ENCODE measurements at places on chromosomes 11 and 22.

- peak; percentile 69 for DNase-seq
These were observed 857.0 kb downstream of the KCNA4 start for GRCh38 chr11:29159552-29160465.

DNA sequence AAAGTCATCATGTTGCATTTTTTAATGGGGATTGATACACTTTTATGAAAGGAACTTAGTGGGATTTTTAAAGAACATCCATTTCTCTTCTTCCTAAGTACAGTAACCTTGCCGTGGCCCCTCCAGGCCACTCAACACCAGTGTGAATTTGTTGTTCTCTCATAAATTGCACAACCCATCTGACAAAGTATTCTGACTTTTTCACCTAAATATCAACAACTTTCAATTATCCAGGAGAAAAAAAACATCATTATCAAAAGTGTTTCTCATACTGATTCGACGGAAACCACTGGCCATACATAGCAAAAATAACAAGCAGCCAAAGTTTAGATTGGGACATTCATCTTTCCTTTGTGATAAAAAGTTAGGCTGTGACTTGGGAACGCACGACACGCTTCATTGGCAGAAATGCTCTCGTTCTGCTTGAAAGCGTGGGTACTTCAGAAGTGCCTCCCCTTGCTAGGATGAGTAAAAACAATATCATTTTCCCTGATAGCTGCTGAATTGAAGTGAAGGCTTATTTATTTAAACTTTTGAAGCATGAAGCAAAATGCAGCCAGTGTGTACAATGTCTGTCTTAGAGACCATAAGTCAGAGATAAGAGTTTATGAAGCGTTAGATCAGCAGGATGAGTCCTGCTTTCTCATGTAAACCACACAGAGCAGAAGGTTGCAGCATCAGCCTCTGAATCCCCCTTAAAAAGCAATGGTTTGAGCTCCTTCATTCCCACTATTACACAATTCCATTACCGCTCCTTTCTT, 20.6 kb upstream of the EIF3M start:
- no peak for DNase-seq

- DNase-seq, result no peak
These were observed 24.8 kb upstream of the LINC01488 start for GRCh38 chr11:69456712-69457111.

DNA sequence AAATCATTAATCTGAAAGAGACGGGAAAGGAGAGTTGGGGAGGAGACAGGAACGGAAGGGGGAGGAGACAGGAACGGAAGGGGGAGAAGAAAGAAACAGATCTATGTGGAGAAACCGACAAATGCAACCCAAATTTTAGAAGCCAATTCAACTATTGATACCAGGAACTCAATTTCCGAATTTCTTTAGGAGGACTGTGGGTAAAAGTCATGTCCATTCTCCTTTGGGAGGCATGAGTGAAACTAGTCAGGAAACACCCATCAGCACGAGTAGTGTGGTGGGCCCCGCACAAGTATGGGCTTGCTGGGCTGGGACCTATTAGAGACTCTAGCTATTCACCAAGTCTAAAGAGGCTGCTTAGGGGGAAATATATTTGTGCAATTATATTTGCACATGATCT, 18.1 kb downstream of the ANO3 start:
- no peak for DNase-seq

- no peak for DNase-seq
These were observed 259.5 kb downstream of the CADM1 start for GRCh38 chr11:115244758-115245157.

DNA sequence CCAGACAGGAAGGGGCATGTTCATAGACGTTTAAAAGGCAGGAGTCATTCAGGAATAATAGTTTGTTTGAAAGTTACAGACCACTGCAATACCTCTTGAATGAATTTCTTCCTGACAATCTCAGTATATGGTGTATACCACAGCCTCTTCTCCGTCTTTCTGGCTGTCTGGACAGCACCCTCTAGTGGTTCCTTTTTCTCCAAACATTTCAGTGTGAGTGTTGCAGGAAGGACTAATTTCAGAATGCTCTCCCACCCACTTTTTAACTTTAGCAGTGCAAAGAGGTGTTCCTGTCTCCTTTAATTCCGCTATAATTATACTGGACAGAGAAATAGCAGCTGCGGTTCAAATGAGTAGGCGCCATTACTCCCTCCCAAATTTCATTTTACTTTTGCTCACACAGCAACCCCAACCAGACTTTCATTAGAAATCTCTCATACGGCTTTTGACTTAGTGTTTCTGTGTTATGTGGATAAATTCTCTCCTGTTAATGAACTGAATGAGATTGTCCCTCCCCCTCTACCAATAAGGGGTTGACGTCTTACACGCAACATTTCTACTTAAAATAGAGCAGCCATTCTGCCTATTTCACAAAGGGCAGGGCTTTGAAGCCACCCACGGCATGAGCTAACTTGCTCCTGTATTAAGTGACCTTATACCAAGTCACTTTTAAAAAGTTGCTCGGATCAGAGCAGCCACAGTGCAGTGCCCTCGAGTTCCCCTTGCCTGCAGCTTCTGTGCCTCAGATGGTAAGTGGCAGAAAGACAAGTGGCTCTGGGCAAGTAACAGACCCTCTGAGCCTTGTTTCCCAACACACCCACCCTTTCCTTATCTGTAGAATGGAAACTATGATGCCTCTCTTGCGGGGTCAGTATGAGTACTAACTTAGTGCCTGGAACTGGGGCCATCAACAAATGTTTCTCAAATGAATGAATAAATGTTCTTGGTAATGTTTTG, 368.6 kb downstream of the OPCML start:
- DNase-seq, result peak; percentile 29

DNA sequence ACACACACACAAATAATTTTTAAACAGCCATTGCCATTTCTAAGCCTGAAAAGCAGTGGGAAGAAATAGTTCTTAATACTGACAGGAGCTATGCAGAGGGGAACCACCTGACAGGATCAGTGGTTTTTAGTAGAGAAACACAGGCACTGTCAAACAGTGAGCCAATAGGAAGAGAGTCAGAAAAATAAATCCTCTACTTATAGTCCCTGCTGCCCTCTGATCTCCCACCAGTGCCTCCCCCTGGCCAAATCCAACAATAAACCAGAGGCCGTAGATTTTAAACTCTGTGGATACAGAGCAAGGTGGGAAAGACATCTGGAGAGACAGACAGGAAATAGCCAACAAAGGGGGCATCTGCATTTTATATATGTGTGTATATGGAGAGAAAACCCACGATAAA, 7.9 kb upstream of the OR56B4 start:
- no peak for DNase-seq

All from NCI-H460 (cell line).